Gastrocnemius medialis (tissue), 4 donors: ENCODE measurements at places on chromosomes 5 and 9.

GRCh38 chr9:5586391-5586802, 42.5 kb upstream of the RIC1 start:
- no peak for DNase-seq

- no peak for DNase-seq
These were observed 175.1 kb upstream of the PCSK5 start for GRCh38 chr9:75715360-75715759.

GRCh38 chr9:73152953-73153352, 1.3 kb downstream of the ANXA1 start:
- DNase-seq = no peak

GRCh38 chr9:95206143-95206542, 111.4 kb downstream of the FANCC start:
- no peak for DNase-seq
